ENCODE measurements at places on chromosomes 2 and 18. TPM values are rescaled to one million over a fixed set of nuclear protein-coding genes. Genes with fewer than 3 reads are reported as not detected.

The LRRC30 gene
- total RNA-seq: not detected

The CNNM3 gene
- total RNA-seq: 15.4 TPM

- no peaks in the 10 kb centered on the region for H3K4me1 ChIP-seq
- no peak for DNase-seq
- H3K36me3 ChIP-seq: no peaks in the 10 kb centered on the region
Measured at GRCh38 chr2:62055724-62056336, 140.1 kb upstream of the B3GNT2 start.

- peak overlapping the region; percentile 85 for H3K4me3 ChIP-seq
- H3K27ac ChIP-seq: peak overlapping the region; percentile 95
- peaks cover 2% of the 10 kb centered on the region for H3K4me1 ChIP-seq
- DNase-seq: peak; percentile 55
- no peaks in the 10 kb centered on the region for H3K36me3 ChIP-seq
- H3K27me3 ChIP-seq: no peaks in the 10 kb centered on the region
Measured at GRCh38 chr18:77133051-77133834, 660 bp upstream of the MBP start.

DNA sequence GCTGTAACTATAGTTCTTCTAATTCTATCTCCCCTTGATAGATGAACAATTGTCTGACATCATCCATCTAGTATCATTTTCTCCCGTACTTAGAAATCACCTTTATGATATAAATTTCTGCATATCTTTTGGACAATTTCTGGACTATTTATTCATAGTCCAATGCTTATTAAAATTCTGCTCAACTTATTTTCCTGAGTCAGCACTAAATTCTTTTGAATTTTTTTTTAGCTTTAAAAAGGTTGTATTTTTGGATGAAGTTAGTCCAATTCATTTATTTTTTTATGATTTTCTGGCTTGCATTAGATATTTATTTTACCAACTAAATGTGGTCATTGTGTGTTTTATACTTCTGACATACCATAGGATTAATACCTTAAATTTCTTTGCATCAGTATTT lies 538.5 kb upstream of the DCC start:
- no peak for DNase-seq
- H3K27me3 ChIP-seq: no peaks in the 10 kb centered on the region
- H3K4me1 ChIP-seq: no peaks in the 10 kb centered on the region

DNA sequence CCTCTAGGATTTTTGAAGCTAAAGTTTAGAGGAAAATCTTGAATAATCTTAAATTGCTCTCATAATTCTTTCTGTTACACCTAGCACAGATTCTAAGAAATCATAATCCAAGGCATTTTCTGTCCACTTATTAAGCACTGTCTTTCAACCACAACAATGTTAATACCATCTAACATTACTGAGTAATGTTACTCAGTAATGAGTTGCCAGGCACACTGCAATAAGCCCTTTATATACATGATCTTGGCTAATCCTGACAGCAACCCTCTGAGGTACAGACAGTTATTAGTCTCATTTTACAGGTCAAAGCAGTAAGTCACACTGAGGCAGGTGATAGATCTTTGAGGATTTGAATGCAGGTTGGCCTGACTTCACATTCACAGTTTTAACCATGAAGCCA lies 291.9 kb downstream of the ALK start:
- no peak for DNase-seq
- no peak overlapping the region for H3K4me3 ChIP-seq
- H3K27ac ChIP-seq: no peak overlapping the region
- no peaks in the 10 kb centered on the region for H3K27me3 ChIP-seq
- H3K36me3 ChIP-seq: no peaks in the 10 kb centered on the region

- no peaks in the 10 kb centered on the region for H3K36me3 ChIP-seq
- H3K27me3 ChIP-seq: no peaks in the 10 kb centered on the region
- H3K4me1 ChIP-seq: peaks cover 11% of the 10 kb centered on the region
- H3K4me3 ChIP-seq: no peak overlapping the region
- DNase-seq: no peak
Measured at GRCh38 chr2:205728366-205728765, 46.1 kb downstream of the NRP2 start.

The CCDC74A gene
- 1.8 TPM for total RNA-seq

The CDH7 gene
- not detected for total RNA-seq

- H3K27ac ChIP-seq: no peak overlapping the region
- H3K27me3 ChIP-seq: no peaks in the 10 kb centered on the region
- no peaks in the 10 kb centered on the region for H3K36me3 ChIP-seq
Measured at GRCh38 chr2:236380051-236380612, 115.9 kb upstream of the ASB18 start.

GRCh38 chr2:588074-588645 lies 89.0 kb downstream of the TMEM18 start:
- H3K36me3 ChIP-seq: no peaks in the 10 kb centered on the region
- no peak overlapping the region for H3K27ac ChIP-seq
- H3K27me3 ChIP-seq: no peaks in the 10 kb centered on the region
- H3K4me1 ChIP-seq: no peaks in the 10 kb centered on the region

The DSG4 gene
- total RNA-seq: not detected

DNA sequence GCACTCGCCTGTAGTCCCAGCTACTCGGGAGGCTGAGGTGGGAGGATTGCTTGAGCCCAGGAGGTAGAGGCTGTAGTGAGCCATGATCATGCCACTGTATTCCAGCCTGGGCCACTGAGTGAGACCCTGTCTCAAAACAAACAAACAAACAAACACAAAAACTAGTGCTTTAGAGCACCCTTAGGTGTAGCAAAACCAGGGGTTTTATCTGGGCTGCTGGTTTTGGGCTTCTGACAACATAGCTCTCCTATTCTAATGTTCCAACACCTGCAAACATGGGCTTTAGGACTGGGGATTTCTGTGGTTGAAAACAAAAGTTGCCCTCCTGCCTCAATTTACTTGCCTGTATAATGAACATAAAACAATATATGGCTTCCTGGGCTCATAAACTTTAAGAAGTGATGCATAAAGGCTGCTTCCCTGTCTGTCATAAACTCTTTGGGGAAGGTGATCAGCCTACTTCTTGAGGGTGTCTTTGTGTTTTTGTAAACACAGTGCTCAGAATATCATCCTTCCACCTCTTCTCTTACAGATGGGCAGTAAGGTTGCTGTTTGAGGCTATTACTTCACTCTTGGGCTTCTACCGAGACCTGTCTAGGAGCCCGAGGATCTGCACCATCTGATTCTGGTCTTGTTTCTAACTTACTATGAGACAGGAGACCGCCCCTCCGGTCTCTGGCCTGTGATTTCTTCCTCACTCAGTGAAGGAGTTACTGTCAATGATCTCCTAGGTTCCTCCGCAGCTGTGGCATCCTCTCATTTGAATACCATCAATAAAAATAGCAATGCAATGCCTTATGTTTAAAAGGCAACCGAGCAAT lies 246.5 kb downstream of the MYCN start:
- no peak overlapping the region for H3K27ac ChIP-seq
- no peaks in the 10 kb centered on the region for H3K36me3 ChIP-seq
- no peaks in the 10 kb centered on the region for H3K4me1 ChIP-seq
- no peaks in the 10 kb centered on the region for H3K27me3 ChIP-seq
- DNase-seq: no peak

GRCh38 chr18:1559563-1559962 lies 654.9 kb downstream of the ADCYAP1 start:
- no peak for DNase-seq
- no peak overlapping the region for H3K4me3 ChIP-seq
- H3K27me3 ChIP-seq: no peaks in the 10 kb centered on the region
- H3K27ac ChIP-seq: no peak overlapping the region
- H3K36me3 ChIP-seq: no peaks in the 10 kb centered on the region

Measured in transverse colon (tissue), 4 donors.